ENCODE measurements at places on chromosomes 16 and 17.

DNA sequence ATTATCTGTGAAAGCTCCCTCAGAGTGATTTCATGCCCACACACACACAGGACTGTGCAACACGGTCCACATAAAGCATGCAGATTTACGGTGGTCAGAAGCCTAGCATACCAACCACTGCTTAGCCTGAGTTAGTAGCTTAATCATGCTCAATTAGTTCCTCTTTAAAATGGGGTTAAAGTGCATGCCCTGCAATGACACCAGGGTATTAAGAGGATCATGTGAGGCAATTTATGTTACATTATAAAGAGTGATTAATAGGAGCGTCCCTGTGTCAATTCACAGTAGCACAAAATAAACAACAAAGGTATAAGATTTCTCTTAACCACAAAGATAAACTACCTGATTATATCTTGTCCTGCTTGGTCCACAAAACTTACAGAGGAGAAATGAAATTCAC, 39.8 kb downstream of the C17orf67 start:
- DNase-seq, result no peak

- no peak for DNase-seq
These were observed 16.4 kb upstream of the CUEDC1 start for GRCh38 chr17:57971572-57971971.

DNA sequence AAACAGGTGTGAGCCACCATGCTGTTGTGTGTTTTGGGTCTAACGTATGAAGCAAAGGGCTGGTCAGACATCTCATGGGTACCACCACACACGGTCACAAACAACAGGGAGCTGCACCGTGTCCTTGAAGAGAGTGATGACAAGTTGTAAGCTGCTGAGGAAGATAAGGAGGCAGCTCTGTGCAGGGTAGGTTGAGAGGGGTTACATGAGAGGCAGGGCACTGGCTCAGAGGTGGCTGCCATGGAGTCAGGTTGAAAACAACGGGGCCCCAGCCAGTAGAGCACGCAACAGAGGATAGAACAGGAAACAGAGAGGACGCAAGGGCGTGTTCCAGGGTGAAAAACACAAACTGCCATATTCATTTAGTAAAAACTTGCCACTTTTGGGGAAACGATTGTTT, 52.2 kb downstream of the TRARG1 start:
- DNase-seq, result no peak

- no peak for DNase-seq
These were observed 33.0 kb upstream of the ARHGAP17 start for GRCh38 chr16:25048146-25048618.

GRCh38 chr16:31876951-31877828, 3.6 kb downstream of the ZNF267 start:
- peak; percentile 76 for DNase-seq

- no peak for DNase-seq
These were observed 7.7 kb downstream of the GIT1 start for GRCh38 chr17:29581583-29582253.

DNA sequence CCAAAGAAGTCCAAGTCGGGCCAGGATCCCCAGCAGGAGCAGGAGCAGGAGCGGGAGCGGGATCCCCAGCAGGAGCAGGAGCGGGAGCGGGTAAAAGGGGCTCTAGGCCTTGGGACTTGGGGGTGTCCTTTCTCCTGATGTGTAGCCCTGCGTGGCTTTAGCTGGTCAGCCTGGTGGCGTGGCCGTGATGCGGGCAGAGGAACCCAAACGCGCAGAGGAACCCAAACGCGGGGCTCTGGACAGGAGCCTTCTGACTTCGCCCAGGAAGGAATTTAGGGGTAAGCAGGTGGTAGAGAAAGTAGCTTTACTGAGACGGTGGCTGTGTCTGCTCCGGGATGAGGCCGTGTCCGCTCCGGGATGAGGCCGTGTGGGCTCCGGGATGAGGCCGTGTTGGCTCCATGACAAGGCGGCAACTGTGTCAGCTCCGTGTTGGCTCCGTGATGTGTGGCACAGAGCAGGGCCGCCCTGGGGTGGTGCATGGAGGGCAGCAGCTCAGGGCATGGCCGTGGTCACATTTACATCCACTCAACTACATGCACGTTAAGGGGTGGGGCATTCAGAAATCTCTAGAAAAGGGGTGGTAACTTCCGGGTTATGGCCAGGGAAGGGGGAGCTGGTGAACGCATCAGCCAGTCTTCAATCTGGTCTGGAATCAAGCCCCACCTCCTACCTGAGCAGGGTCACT, 19.5 kb downstream of the ASPSCR1 start:
- no peak for DNase-seq

DNA sequence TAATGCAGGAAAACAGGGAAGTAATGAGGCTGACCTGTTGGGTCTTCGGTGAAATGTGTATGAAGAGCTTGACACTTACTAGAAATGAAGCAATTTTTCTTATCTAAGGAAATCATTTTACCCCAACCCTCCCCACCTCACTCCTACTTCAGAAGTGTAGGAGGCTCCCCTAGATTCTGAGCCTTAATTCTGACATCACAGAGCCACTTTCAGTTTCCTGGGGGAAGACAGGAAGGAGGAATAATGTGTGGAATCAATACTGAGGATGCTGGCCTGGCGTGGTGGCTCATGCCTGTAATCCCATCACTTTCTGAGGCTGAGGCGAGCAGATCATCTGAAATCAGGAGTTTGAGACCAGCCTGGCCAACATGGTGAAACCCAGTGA, 20.3 kb downstream of the FBRS start:
- no peak for DNase-seq

GRCh38 chr16:19710191-19710908, 7.7 kb downstream of the KNOP1 start:
- no peak for DNase-seq

DNA sequence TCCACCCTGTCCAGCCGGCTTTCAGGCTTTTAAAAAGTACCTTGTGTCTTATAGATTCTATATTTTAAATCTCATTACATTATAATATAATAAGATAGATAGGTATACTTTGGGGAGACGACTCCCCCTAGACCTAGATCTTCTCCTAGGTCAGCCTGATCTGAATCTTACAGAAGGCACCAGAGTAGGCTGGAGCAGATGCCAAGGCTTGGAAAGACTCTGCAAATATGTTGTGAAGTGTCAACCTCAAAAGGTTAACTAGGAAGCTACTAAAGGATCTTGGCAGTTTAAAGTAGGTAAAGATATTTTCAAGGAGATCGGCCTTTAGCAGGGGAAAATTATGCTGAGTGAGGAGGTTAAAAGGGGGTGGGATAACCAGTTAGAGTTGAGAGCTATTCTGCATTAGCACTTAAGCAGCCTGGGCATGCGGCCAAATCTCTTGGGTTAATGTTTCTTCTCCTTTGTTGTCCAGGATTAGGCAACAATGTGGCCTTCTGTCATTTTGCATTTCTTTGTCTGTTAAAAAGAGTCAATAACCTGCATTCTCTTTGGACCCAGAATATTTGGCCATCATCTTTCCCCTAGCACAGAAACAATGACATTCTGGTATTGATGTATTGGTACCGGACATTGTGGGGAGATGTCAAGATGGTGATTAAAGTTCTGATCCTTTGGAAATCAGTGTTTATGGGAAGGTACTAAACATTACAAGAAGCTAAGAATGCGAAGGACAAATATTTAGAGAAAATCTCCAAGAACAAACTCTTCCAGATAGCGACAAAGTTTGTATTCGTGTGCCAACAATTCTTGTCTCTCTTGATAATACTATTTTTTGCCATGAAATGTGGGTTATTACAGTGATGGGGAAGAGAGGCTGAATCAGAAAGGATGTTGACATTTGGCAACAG, 51.2 kb upstream of the DHX40 start:
- DNase-seq, result no peak

GRCh38 chr17:74214484-74215341, 1.3 kb downstream of the TTYH2 start:
- no peak for DNase-seq

- peak; percentile 88 for DNase-seq
These were observed 6.6 kb downstream of the WFIKKN2 start for GRCh38 chr17:50841949-50842354.

- DNase-seq, result no peak
These were observed 143.1 kb downstream of the GSG1L start for GRCh38 chr16:27920391-27920891.

GRCh38 chr16:76670125-76670857, 393.1 kb downstream of the CNTNAP4 start:
- no peak for DNase-seq

DNA sequence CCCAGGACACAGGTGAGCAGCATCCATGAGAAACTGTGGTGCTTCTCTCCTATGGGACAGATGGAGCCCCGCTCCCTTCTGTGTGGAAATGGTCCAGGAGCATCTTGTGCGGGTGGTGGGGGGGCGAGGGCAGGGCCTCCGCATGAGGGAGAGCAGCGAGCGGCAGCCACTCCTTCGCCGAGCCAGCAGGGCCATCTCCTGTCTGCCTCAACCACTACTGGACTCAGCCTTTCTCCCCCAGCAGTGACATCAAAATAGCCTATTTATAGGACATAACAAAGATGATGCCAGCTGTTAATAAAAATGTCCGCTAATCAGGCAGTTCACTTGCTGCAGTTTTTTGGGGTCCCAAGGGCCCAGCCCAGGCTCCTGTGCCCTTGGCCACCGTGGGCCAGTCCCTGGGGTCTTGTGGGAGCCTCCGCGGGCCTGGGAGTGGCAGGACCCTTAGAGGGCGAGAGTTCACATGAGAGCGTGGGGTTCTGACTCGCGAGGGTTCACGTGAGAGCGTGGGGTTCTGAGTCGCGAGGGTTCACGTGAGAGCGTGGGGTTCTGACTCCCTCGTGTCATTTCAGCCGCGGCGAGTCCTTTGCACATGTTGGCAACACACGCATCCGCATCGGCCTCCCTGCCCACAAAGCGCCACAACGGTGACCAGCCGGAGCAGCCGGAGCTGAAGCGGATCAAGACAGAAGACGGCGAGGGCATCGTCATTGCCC, 47.4 kb downstream of the WDR45B start:
- DNase-seq, result no peak

- DNase-seq, result no peak
These were observed 46.2 kb downstream of the XPO6 start for GRCh38 chr16:28165598-28165997.

- DNase-seq, result no peak
These were observed 87.6 kb downstream of the VPS53 start for GRCh38 chr17:627051-627450.

DNA sequence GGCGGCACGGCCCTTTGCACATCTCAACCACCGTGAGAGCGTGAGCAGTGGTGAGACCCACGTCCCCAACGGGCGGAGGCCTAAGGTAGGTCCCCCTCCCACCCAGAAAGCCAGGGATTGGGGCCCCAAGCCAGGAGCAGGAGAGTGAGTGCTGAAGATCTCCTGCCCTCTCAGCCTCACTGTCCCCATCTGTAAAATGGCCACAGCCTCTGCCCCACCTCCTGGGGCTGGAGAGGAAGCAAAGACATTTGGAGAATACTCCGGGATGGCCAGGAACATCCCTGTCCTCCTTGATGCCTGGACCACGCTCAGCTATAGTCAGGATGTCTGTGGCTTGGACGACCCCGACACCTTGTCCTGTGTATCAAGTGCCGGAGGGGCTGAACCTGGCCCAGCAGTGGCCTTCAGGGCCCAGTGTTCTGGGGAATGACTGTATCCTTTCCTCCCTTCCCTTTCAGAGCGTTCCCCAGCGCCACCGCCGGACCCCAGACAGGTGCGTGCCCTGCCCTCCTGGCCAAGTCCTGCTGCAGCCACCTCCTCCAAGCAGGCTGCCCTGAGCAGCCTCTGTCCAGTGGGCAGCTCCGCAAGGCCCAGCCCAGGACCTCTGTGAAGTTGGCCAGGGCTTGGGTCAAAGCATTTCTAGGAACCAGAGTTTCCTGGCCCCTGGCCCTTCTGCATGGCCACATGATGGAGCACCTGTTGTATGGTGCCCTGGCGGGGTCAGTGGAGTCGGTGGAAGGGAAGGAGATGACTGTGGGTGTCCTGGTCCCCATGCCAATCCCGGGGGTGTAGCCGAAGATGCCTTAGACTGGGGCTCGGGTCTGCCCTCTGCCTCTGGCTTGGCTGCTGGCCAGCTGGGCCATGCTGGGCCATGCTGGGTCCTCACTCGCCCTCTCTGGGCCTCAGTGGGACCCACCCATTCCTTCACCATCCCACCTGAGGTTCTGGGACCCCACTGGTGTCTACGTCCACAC, 38.4 kb downstream of the ADCY7 start:
- no peak for DNase-seq

DNA sequence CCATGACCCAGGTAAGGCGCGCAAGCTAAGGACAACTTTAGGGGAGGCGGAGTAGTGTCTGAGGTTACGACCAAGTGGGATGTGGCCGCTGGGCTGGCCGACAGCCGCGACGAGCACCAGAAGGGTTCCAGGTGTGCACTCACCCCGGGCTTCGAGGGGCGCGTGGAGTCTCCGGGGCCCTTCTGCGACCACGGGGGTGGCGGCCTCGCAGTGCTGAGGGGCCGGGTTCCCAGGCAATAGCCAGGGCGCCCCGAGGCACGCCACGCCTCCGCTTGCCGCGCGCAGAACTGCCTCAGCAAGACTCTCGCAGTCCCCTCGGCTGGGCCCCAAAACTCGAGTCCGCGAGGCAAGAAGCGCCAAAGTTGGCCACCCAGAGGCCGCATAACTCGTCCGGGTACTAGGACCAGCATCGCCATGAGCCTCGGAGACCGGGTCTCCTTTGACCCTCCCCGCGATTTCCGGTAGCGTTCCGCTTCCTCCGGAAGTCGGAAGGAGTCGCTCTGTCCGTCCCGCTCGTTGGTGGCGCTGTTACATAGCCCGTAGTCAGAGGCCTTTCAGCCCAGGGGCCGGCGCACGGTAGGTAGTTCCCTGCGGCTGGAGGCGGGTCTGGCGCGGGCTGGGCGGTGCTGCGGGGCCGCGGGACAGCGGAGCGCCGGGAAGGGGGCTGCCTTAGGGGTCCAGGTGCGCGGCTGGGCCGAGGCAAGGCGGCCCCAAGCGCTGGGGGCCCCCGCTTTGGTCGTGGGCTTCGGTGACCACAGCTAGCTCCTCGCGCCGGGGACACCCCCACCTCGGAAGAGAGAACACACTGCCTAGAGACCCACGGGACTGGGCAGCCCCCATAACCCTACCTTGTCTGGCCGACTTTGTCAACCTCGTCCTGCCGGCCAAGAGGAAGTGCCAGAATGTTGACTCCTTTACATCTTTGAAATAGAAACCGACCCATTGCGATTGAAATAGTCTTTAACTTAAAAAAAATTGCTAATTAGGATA, at the start of the genes ADPRM and SCO1:
Gene ADPRM (plus strand): TSS at position 503 of the 990 bp plus-strand sequence. CDS start 7,333 bp downstream, outside the sequence.
Gene SCO1 (minus strand): TSS at position 442 of the 990 bp plus-strand sequence. CDS start 26 bp downstream, at position 416.
- DNase-seq, result peak; percentile 87

DNA sequence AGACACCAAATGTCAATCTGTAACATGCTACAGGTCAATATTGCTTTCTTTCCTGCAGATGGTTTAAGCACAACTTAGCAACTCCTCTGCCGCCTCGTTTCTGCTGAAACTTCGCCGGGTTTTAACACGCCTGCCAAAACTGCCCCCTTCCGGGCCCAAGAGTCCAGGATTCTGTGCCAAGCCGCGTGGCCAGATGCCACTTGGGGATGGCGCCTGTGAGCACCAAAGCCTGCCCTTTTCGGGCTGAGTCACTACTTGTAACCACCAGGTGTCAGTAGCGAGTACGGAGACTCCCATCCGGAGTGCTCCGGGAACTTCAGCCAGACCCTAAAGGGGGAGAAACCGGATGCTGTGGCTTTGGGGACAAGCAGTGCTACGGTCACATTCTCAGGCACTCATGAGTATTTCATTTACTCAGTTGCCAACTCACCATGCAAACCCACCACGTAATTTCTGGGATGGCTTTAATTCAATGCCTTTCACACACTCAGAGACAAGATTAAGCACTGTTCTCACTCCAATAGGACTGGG, 7.8 kb downstream of the PMP22 start:
- peak; percentile 86 for DNase-seq

Data from hepatic stellate cell (primary cell).